Tibial nerve (tissue), 4 donors: ENCODE measurements at places on chromosomes 7 and 10.

- no peak for DNase-seq
Measured at GRCh38 chr10:50216894-50217293, 34.4 kb downstream of the ASAH2 start.

- no peak for DNase-seq
Measured at GRCh38 chr7:47302560-47302959, 279.4 kb downstream of the TNS3 start.

GRCh38 chr10:75395066-75395931 is 6.3 kb downstream of the ZNF503 start:
- DNase-seq = no peak

DNA sequence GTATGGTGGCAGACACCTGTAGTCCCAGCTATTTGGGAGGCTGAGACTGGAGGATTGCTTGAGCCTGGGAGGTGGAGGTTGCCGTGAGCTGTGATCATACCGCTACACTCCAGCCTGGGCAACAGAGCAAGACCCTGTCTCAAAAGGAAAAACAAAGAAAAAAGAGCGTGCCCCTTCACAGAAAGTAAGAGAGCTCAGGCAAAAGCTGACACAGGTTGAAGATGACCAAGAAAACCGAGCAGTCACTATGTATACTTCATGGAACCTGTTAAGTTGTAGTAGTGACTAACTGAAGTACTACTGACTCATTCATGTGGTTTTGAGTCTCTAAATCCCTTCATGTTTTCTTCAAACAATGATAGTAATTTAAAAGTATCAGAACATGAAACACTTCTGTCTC is 1.2 kb upstream of the PRRT4 start:
- DNase-seq = no peak
